CD4-positive, alpha-beta memory T cell (primary cell): ENCODE measurements at places on chromosomes 16 and 17. TPM values are rescaled to one million over a fixed set of nuclear protein-coding genes. Genes with fewer than 3 reads are reported as not detected.

- no peak overlapping the region for H3K27ac ChIP-seq
- H3K27me3 ChIP-seq = peaks cover 3% of the 10 kb centered on the region
- no peaks in the 10 kb centered on the region for H3K36me3 ChIP-seq
- no peak for DNase-seq
Observed at GRCh38 chr17:27893841-27894503, 807 bp upstream of the LYRM9 start.

GRCh38 chr17:36978810-36979564 lies 30.2 kb downstream of the AATF start:
- no peaks in the 10 kb centered on the region for H3K27me3 ChIP-seq
- H3K27ac ChIP-seq = no peak overlapping the region
- H3K4me1 ChIP-seq = peaks cover 12% of the 10 kb centered on the region
- DNase-seq = no peak
- no peaks in the 10 kb centered on the region for H3K36me3 ChIP-seq

- peaks cover 35% of the 10 kb centered on the region for H3K27me3 ChIP-seq
- H3K4me1 ChIP-seq = peaks cover 21% of the 10 kb centered on the region
- H3K36me3 ChIP-seq = no peaks in the 10 kb centered on the region
- no peak overlapping the region for H3K27ac ChIP-seq
Observed at GRCh38 chr16:177394-177822, 928 bp downstream of the HBA1 start.

GRCh38 chr17:49696233-49696761 lies 11.5 kb downstream of the SLC35B1 start:
- DNase-seq = peak; percentile 56
- H3K4me1 ChIP-seq = peaks cover 19% of the 10 kb centered on the region
- H3K4me3 ChIP-seq = no peak overlapping the region
- H3K27ac ChIP-seq = peak overlapping the region; percentile 46
- H3K36me3 ChIP-seq = peaks cover 14% of the 10 kb centered on the region

RAB37 gene
- total RNA-seq = 25.9 TPM

DNA sequence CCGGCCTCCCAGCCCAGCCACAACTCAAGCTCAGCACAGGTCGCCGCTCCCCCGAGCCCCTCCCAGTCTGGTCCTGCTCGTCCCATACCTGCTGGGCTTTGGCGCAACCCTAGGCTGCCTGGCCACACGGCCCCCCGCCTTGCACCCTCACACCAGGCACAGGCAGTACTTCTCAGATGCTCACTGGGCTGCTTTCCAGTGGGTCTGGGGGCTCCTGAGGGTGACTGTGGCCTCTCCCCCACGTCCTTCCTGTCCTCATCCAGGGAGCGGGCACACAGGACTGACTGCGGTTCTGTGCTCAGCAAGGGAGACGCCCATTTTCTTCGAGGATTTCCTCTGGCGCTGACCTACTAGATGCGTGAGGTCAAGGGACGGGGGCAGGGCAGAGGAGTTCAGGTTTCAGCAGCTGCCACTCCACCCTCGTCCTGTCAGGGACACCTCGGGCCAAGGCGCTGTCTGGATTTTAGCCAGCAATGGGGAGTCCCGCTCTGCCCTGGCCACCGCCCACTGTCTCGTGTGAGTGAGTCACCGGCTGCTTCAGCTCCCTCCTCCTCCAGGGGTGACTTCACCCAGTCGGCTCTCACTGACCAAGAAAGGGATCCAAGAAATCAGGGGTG lies 115.8 kb downstream of the NPIPB11 start:
- H3K36me3 ChIP-seq = no peaks in the 10 kb centered on the region
- H3K4me1 ChIP-seq = peaks cover 4% of the 10 kb centered on the region
- H3K27me3 ChIP-seq = no peaks in the 10 kb centered on the region
- no peak overlapping the region for H3K4me3 ChIP-seq
- DNase-seq = peak; percentile 11

DNA sequence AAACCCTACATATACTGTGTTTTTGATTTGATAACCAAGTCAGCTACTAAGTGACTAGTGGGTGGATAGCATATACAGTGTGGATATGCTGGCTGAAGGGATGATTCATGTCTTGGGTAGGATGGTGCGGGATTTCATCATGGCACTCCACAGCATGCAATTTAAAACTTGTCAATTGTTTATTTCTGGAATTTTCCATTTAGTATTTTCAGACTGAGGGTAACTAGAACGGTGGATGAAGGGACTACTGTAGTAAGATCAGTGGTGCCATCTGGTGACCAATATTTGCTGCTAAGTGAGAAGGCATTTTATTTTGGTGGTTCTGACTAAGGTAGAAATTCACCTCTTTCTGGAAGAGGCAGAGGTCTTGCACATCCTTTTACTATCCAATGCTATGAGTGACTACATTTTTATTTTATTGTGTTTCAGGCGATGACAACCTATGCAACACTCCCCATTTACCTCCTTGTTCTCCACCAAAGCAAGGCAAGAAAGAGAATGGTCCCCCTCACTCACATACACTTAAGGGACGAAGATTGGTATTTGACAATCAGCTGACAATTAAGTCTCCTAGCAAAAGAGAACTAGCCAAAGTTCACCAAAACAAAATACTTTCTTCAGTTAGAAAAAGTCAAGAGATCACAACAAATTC lies 3.1 kb downstream of the CDC6 start:
- no peak overlapping the region for H3K4me3 ChIP-seq
- H3K36me3 ChIP-seq = no peaks in the 10 kb centered on the region
- H3K27me3 ChIP-seq = no peaks in the 10 kb centered on the region
- DNase-seq = no peak
- H3K27ac ChIP-seq = no peak overlapping the region

GRCh38 chr17:75633486-75634375 lies 497 bp downstream of the SMIM5 start:
- H3K4me1 ChIP-seq = peaks cover 13% of the 10 kb centered on the region
- H3K36me3 ChIP-seq = no peaks in the 10 kb centered on the region
- H3K4me3 ChIP-seq = no peak overlapping the region

DNA sequence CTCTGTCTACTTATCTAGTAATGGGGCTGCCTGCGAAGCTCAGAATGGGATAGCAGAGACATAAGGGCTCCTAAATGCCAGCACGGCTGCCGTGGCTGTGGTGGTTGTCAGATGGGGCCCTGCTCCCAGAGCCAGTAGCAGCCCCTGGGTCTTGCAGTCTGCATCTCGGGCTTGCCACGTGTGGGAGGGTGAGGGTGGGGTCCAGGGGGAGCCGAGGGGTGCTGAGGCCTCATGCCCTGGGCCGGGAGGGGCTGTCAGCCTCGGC lies 88.8 kb upstream of the GSE1 start:
- H3K36me3 ChIP-seq = no peaks in the 10 kb centered on the region
- no peak overlapping the region for H3K4me3 ChIP-seq
- H3K27ac ChIP-seq = no peak overlapping the region

DNA sequence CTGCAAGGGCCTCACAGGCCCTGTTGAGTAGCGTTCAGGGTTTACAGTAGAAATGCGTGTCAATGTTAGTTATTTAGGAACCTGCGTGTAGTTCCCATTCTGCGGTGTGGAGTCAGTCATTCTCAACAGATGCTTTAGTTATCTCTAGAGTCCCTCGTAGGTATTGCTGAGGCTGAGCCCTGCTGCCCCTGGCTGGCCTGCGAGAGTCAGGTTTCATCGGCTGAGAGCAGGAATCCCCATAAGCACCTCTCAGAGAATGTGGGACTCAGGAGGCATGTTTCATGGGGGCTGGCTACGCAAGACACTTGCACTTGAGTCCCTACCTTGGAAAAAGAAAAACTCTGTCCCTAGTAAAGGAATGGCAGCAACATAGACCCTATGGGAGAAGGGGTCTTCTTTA lies 347.5 kb upstream of the ASIC2 start:
- H3K4me3 ChIP-seq = no peak overlapping the region
- peaks cover 14% of the 10 kb centered on the region for H3K4me1 ChIP-seq
- H3K36me3 ChIP-seq = no peaks in the 10 kb centered on the region
- no peaks in the 10 kb centered on the region for H3K27me3 ChIP-seq
- H3K27ac ChIP-seq = no peak overlapping the region

SLC35G3 gene
- total RNA-seq = not detected

PRSS36 gene
- total RNA-seq = 0.33 TPM

DNA sequence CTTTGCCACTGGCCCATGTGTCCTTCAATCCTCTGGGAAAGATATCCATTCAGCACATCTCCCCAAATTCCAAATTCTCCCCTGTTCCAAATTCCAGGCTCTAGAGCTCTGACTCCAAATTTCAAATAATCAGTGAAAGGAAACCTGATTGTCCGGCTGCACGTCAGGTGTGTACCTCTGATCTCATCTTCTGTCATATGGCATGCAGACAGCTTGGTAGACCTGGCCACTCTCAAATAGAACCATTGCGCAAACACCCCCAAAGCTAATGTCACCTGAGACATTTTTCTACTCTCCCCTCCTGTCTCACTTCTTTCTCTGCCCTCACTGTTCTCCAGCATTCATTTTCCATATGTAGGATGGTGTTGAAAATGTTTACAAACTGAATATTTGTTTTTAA lies 337.0 kb upstream of the DYNLRB2 start:
- H3K27me3 ChIP-seq = no peaks in the 10 kb centered on the region
- H3K27ac ChIP-seq = no peak overlapping the region
- H3K4me3 ChIP-seq = no peak overlapping the region
- no peaks in the 10 kb centered on the region for H3K36me3 ChIP-seq
- DNase-seq = no peak

GRCh38 chr17:55705847-55706246 lies 16.8 kb downstream of the TMEM100 start:
- H3K4me1 ChIP-seq = no peaks in the 10 kb centered on the region
- DNase-seq = no peak
- H3K27ac ChIP-seq = no peak overlapping the region
- peaks cover 5% of the 10 kb centered on the region for H3K27me3 ChIP-seq
- no peaks in the 10 kb centered on the region for H3K36me3 ChIP-seq

GRCh38 chr16:54654429-54654828 lies 276.2 kb upstream of the IRX5 start:
- no peaks in the 10 kb centered on the region for H3K36me3 ChIP-seq
- DNase-seq = no peak
- no peak overlapping the region for H3K27ac ChIP-seq
- no peak overlapping the region for H3K4me3 ChIP-seq
- no peaks in the 10 kb centered on the region for H3K27me3 ChIP-seq

GRCh38 chr16:80226499-80226898 lies 314.3 kb upstream of the DYNLRB2 start:
- no peak for DNase-seq
- no peak overlapping the region for H3K4me3 ChIP-seq
- no peaks in the 10 kb centered on the region for H3K36me3 ChIP-seq
- no peaks in the 10 kb centered on the region for H3K27me3 ChIP-seq

- no peaks in the 10 kb centered on the region for H3K4me1 ChIP-seq
- no peaks in the 10 kb centered on the region for H3K36me3 ChIP-seq
- no peak overlapping the region for H3K27ac ChIP-seq
- H3K27me3 ChIP-seq = no peaks in the 10 kb centered on the region
Observed at GRCh38 chr16:35687781-35688180, 2228.4 kb downstream of the TP53TG3F start.

DNA sequence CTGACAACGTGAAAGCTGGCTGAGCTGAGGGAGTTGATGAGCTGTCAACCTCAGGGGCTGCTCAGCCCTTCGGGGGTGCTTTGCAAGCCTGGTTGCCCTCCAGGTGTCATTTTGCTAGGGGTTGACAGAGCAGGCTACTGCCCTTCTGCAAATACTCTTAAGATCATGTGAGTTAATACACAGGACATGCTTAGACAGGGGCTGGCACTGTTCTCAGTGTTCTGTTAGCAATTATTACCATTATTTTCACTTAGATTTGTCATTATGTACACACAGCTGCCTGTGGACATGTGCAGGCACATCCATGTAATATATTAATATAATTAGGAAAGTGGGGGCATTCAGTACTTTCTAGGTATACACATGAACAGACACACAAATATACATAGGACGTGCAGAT lies 554.3 kb upstream of the HSBP1 start:
- no peaks in the 10 kb centered on the region for H3K27me3 ChIP-seq
- H3K27ac ChIP-seq = no peak overlapping the region
- H3K4me1 ChIP-seq = no peaks in the 10 kb centered on the region
- no peak overlapping the region for H3K4me3 ChIP-seq
